Fibroblast of the aortic adventitia (primary cell): ENCODE measurements at places on chromosomes 7 and 10.

DNA sequence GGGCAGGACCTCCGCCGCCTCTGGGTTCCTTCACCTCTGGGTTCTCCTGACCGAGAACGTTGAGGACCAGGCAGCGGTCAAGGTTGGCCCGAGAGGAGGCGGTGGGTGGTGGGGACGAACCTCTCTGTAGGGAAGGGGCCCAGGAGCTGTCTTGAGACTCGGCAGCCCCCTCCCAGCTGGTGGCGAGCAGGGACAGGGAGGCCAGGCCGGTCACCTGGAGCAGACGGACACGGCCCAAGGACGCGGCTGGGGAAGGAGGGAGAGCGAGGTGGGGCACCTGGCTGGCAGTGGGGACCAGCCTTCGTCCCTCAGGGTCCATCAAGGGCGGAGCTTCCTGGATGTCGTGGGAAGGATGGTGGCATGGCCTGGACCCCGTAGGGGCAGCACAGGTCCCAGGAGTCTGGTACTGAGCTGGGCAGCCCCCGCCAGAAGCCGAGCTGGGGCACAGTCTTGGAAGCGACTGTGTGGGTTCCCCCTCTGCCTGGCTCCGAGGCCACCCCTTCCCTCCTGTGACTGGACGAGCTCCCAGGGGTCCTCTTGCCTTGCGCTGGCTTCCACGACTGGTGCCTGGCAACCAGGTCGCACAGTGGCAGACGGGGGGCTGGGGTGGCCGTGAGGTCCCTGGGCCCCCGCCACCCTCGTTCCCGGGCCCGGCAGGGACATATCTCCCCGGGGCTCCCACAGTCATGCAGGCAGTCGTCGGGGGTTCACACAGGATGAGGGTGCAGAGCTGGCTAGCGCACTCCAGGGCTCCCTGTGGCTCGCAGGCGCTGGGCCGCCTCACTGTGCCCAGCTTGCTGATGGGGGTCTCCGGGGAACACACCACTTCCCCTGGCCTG is 89.9 kb downstream of the DNAJB6 start:
- no peak for DNase-seq

DNA sequence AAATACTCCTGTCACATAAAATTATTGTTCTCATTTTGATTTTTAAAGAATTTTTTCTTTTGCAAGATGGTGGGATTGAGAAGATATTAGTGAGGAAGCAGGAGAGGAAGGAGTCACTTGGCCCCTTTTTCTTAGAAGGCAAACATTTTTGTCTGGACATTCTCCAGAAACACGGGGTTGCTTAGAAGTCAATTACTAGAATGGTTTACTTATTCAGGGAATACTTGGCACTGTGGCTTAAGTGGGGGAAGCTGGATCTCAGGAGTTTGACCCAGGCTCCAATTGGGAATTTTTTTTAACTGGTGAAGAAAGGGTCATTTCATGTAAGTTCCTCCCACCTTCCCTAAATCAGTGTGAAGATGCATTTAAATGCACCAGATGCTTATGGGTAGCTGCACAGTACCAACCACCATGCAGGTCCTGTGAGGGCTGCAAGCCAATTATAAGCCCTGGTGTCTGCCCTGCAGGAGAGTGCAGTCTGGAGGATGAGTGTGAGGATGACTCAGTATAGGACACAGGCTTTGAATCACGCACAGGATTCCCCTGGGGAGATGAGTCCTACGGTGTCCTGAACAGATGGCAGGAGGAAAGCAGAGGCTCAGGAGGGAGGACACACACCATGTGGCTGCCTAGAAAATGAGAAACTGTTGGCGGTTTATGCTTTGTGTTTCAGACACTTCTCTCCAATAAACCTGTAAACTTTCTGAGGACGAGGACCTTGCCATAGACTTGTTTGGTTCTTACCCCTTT is 299.1 kb downstream of the PLXNA4 start:
- DNase-seq, result peak; percentile 6

- no peak for DNase-seq
Measured at GRCh38 chr10:30456266-30456665, 22.3 kb downstream of the MAP3K8 start.

- no peak for DNase-seq
Measured at GRCh38 chr7:4479367-4480039, 202.6 kb upstream of the FOXK1 start.

DNA sequence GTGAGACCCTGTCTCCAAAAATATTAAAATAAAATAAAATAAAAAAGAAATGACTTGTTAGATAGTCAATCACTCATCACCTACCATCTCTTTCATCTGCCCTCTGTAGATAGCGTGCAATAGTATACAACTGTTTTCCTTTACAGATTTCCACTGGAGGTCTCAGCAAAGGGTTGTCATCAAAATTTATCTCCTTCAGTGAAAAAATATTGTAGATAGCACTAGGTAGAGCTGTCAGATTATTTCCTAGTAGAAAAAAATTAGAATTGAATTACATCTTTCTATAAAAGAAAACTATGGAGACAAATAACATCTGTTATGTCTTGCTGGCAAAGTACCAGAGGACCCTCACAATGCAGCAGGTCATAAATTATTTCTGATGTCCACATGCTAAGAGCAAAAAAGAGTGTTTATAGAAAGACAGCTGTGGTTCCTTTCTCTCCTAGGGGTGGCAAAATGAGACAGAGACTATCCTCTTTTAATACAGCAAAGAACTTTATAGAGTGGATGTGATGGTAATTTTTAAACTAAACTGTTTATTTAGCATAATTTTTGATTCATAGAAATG is 16.3 kb upstream of the CYP51A1 start:
- DNase-seq, result no peak

DNA sequence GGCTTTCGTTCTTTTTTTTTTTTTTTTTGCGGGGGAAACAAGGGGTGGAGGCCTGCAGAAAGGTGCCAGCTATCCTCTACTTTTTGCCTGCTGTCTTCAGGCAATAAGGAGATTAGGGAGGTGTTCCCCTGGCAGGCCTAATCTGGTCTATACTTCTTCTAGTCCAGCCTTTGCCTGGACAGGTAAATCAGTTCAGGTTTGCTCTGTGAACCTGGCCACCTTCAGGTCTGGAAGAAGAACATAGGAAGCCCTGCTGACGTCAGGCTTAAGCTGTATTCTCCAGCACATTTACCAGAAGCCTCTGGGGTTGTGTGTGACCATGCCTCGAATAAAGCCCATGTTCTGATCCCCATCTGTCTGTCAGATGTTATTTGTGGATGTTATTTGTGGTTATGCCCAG is 115.4 kb downstream of the SDK1 start:
- no peak for DNase-seq

DNA sequence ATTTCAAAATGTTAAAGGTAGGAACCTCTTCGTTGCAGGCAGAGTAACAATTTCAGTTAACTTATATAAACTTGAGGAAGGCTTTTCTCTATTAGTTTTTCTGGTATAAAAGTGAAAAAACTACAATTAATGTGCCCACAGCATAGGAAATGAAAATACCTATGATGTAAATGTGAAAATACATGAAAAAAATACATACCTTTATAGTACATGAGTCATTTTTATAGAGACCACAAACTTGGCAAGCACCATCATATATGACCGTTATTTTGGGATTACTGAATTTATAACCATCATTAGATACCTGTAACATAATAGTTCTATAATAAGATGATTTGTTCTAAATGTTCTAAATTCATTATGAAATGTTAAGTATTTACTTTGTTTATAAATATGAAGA is 42.7 kb downstream of the VWDE start:
- DNase-seq, result no peak

DNA sequence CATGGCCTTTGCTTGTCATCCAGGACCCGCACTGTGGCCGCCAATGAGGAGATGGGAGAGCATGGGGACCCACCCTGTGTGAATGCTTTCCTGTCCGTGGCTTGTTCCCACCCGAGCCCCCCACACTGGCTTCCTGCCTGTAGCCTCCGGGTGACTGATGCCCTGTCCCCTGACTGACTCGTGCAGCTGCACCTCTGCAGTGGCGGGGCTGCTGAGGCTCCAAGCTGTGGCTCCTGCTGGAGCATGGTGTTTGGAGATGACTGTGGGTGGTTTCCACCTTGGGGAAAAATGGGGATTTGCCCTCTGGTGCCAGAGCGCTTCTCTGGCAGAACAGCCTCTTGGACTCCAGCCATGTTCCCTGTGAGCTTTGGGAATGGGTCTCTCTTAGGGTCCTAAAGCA is 2.1 kb downstream of the CAMK1D start:
- DNase-seq, result no peak

GRCh38 chr10:126262233-126262838 is 125.9 kb downstream of the ADAM12 start:
- peak; percentile 33 for DNase-seq

DNA sequence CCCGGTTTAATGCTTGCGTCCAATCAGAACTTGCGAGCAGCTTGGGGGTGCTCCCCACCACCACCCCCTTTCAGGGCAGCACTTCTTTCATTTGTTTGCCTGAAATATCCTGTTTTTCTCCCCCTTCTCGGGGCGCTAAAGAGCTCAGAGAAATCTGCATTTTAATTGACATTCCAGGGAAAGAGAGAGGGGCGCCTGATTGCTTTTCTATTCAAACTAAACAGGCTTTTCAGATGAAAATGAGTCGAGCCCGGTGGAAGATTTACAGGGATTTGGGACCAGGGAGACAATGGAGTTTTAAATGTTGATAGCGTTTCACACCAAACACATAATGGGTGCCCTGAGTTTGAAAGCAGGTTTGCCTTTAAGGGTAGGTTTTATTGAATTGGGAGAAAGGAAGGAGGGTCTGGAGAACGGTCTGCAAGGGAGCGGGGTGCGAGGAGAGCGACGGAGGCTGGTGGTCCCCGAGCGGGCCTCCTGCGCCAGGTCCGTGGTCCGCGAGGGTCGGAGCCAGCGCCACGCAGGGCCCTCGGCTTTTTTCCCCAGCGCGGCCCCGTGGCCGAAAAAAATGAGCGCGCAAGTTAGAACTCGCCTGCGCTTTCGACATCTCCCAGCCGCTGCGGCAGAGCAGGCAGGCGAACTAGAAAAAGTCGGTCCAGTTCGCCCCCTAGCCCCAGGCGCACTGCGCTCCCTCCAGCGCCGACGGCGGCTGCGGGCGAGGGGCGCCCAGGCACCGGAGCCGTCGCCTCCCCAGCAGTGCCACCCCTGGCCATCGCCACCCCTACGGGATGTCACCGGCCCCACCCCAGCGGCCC is 1.3 kb downstream of the FGFR2 start:
- no peak for DNase-seq

- DNase-seq, result peak; percentile 63
Measured at GRCh38 chr7:32536585-32536984, 41.3 kb downstream of the AVL9 start.

GRCh38 chr7:23938937-23939552 is 229.0 kb downstream of the STK31 start:
- peak; percentile 20 for DNase-seq

GRCh38 chr10:123132576-123133477 is 2.9 kb upstream of the HMX3 start:
- DNase-seq, result peak; percentile 87

DNA sequence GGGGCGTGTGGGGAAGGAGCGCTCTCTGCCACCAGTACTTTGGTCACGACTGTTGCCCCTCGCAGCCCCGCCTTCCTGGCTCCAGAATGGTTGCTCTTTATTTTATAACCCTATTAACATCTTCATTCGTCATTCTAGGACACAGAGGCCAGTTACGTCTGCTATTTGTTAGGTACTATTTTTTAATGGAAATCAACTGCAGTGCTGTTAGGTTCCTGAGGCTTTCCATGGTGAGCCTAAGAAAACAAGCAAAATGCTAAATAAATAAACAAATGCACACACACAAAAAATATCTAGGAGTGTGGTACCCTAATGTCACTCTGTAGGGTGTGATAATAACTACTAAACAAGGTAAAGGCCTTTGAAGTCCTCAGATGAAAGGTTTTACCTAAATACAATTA is 71.1 kb downstream of the SLC37A3 start:
- DNase-seq, result no peak

DNA sequence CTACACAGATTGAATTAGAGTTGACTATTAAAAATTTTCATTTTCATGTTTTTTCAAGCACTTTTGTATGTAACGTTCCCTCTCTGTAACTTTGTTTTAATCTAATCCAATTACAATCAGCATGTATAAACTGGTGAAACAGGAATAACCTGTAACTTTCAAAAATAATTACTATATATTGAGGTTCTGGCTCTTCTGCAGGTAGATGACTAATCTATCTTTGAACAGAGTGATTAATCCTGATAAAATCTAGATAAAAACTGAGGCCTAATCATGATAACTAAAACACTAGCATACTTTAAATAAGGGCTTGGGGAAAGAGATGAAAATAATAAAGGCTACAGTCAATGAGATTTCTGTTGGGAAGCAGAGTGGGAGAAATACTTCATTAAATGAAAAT is 101.6 kb upstream of the KCND2 start:
- no peak for DNase-seq
